NCI-H1105 treated with DMSO at 0.1 percent for 48 hours (cell line): ENCODE measurements at places on chromosomes 2 and 18.

- DNase-seq: no peak
Observed at GRCh38 chr18:45168866-45169600, 446.2 kb upstream of the SLC14A2 start.

GRCh38 chr2:200406379-200406778, 99.9 kb downstream of the SPATS2L start:
- no peak for DNase-seq

DNA sequence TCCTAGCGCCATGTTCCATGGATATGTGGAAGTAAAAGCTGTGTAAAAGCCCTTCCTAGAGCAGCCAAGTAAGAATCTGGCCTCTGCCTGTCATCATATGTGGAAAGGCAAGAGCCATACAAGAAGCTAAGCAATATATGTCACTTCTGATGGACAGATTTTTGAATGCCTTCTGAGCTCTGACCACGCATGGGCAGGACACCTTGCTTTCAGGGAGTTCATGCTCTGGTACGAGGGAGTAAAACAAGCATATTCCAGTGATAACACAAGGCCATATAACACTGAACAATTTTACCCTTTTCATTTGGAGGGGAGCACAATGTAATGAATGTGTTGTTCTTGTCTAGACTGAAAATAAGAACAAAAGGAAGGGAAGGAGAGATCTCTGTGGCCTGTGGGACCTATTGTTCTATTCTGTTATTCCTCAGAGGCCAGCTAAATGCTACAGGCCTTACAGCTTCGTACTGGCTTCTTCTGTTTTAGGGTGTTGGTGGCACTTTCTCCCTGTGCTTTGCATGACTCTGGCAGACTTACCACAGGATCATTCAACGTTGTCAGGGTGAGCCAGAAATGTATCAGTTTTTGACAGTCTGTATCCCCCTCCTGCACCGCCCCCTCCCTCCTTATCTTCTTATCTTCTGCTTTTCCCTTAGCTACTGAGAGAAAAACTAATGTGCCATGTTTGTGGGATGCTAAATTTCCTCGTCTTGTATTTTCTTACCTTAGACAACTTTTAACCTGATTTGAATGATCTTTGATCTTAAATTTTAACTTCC, 99.5 kb downstream of the MAP4K4 start:
- no peak for DNase-seq

GRCh38 chr2:195480121-195480520, 176.9 kb upstream of the SLC39A10 start:
- no peak for DNase-seq

- DNase-seq: no peak
Observed at GRCh38 chr2:10217489-10218435, 84.9 kb upstream of the HPCAL1 start.

DNA sequence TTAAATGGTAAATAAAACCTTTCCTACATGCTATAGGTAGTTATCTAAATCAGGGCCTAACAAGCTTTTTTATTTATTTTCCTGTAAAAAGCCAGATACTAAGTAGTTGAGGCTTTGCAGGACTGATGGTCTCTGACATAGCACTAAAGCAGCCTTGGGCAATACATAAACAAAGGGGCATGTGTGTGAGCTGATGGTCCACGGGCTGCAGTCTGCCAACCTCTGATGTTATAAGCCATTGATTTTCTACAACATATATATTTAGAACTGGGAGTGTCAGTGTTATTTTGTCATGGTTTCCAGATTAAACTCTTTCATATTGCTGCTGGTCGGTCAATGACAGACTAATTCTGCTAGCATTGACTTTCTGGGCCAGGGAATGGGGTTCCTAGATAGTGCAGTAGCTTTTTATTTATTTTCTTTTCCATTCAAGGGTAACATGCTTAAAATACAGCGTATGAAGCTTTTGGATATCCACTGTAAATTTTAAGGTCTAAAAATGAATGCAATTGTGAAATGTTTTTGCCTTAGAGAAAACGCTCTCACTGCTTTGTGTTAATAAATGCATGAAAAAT, 134.0 kb downstream of the NEDD4L start:
- DNase-seq: no peak

DNA sequence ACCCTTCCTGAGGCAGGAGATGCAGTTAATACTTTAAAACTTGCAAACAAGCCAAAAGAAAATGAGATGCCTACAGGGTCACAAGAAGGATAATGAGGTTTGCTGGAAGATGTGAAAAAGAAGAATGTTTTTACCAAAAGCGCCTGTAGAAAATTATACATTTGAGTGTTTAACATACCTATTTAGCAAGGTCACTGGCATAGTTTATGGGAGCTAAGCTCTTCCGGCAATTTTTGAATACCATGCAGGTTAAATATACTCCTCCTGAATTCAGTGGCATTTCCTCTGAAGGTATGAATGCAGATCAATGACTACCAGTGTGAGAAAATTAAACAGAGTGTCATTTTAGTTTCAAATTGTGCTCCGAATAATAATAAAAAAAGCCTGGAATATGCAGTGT, 21.2 kb upstream of the MAP3K20 start:
- no peak for DNase-seq

DNA sequence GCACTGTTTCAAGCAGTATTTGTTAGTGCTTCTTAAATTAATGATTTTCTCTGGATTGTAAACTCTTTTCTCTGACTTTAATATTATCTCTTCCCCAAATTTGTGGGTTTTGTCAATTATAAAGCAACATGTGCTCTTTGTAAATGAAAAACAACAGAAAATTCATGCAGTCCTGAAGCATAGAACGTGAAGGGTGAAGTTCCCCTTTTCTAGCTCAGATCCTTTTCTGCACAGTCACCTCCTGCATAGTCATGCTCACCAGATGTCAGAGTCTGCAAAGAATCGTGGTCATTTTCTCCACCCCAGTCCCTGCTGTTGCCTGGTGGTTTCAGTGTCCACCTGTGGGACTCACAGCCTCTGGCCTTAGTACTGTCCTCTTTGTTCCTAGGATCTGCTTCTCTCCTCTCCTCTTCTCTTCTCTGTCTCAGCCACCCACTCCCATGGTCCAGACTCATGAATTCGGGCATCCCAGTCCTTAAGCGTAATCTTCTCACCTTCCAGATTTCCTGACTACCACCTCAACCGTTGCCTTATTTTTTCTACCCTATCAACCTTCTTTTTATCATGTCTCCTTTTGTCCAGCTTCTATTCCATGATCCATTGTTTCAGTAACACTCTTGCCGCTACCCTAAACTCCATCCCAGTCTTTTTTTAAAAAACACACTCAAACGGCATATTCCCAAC, 229.1 kb downstream of the RTP5 start:
- no peak for DNase-seq

DNA sequence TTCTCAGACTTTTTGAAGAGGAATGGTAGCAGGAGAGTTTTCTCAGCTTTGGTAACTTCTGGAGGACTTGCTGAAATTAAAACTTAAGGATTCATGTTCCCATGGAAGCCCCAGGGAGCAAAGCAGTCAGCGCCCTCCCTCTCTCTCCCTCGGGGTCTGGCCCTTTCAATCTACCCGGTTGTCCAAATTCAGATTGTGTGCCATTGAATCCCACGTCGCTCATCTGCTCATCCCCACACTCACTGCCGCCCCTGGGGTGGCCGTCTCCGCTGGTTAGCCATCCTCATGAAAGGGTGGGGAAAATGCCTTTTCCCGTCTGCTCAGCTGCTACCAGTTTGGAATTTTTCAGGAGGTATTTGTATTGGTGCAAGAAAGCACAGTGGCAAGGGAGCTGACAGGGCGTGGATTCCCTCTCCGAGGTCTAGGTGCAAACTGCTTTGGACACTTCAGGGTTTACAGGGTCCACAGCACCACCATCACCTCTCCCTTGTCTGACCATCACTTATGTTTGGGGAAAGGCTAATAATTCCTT, 27.1 kb downstream of the MCFD2 start:
- DNase-seq: no peak

- DNase-seq: no peak
Observed at GRCh38 chr18:11993264-11993916, 12.1 kb downstream of the IMPA2 start.

DNA sequence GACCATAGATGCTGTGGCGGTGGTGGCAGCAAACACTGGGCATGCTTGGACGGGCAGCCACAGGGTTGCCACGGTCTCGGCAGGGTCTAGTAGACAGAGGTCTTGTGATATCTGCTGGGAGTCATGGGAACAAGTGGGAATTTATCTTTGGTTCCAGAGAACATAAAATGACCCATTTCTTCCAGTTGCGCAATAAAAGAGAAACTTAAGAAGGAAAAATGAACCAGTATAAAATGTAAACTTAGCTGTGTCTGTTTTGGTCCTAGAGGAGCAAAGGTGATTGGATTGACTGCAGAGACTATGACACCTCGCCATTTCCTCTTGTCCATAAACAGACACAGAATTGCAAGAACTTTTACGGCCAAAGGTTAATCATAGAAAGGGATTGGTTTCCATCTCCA, 132.6 kb upstream of the RBBP8 start:
- no peak for DNase-seq

DNA sequence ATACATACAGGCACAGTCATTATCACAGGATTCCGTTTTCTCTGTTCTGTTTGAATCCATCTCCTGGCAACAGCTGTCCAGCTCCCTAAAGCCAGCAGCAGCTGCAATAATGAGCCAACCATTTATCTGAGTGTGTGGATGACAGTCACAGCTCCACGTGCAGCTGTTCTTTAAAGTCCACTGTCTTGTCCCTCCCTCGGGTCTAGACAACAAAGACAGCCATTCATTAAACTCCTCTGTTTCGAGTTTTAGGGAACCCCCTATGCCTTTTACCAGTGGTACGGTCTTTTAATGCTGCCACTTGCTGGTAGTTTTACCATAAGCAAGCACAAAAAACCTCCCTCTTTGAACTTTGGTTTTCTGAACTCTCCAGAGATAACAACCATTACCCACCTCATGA, 16.0 kb upstream of the MSGN1 start:
- DNase-seq: peak; percentile 21

- no peak for DNase-seq
Observed at GRCh38 chr2:176813621-176814049, 399.0 kb upstream of the HNRNPA3 start.

GRCh38 chr2:59690849-59691248, 862.6 kb downstream of the BCL11A start:
- DNase-seq: no peak
